MG63 (cell line): ENCODE measurements at places on chromosomes 16 and 17. TPM values are rescaled to one million over a fixed set of nuclear protein-coding genes. Genes with fewer than 3 reads are reported as not detected.

Gene MNT
- 0.07 and 1.4 TPM in 2 replicates for total RNA-seq

GRCh38 chr16:546909-547770 is 13.1 kb upstream of the PRR35 start:
- no peak for DNase-seq

Gene CCL4L2
- total RNA-seq, result not detected in 2 replicates

Gene QPRT
- total RNA-seq, result 0.36 and 0.64 TPM in 2 replicates

Gene CD300H
- not detected in 2 replicates for total RNA-seq

- no peak for DNase-seq
Observed at GRCh38 chr17:77767148-77767547, 191.4 kb upstream of the TNRC6C start.

- no peak for DNase-seq
Observed at GRCh38 chr17:50572541-50572940, 12.0 kb downstream of the CACNA1G start.

Gene CIAO2B
- 52.7 and 125 TPM in 2 replicates for total RNA-seq
